Naive thymus-derived CD4-positive, alpha-beta T cell (primary cell): ENCODE measurements at places on chromosomes 2 and 18.
A peak's percentile ranks its signal among the peaks of the same experiment; 100 is the strongest.

DNA sequence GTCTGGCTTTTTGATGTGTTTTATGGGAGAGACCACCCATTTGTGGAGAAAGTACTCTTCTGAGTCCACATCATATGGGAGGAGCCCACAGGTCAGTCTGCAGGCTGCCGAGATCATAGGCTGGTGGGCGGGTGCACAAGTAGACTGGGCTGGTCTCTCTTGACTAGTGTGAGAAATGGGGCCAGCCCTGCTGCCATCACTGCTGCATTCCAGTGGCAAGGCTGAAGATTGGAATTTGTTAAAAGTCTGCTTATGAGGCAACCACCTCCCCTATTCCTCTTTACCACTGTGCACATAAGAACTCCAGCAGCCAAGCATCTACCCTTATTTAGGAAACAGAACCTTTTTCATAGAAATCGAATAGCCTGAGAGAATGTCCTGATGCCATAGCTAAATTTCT, 200.7 kb downstream of the DIS3L2 start:
- DNase-seq: no peak

DNA sequence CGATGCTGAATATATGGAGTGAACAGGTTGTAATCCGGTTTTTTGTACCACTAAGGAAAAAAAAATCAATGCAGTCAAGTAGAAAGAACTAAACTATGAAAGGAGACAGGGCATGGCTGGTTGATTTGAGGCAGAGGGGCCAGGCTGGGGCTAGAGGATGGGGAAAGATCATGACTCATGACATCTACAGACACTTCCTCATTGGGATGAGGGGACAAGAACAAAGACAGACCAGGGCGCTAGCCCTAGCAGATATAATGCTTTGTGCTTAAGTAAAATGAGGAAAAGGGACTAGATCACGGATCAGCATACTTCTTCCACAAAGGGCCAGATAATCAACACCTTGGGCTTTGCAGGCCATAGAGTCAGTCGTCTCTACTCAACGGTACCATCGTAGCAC, 55.8 kb downstream of the ST6GAL2 start:
- no peak for DNase-seq

DNA sequence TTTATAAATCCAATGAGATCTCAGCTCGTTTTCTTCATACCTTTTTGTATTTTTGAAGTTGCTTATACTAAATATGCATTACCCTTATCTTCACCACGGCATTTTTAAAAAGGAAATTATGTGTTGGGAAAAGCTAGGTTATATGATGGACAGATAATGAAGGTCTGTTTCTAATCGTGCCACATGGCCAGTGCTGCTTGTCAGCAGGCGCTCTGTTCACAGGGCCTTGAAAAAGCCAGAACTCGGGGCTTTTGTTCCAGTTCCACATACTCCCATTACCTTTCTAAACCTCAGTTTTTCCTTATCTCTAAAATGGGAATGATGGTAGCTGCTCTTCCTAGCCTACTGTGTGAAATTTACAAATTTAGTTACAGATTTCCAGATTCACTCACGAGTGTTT, 42.0 kb downstream of the EPAS1 start:
- no peak for DNase-seq

GRCh38 chr2:60634438-60634837, 81.0 kb upstream of the BCL11A start:
- no peak for DNase-seq

DNA sequence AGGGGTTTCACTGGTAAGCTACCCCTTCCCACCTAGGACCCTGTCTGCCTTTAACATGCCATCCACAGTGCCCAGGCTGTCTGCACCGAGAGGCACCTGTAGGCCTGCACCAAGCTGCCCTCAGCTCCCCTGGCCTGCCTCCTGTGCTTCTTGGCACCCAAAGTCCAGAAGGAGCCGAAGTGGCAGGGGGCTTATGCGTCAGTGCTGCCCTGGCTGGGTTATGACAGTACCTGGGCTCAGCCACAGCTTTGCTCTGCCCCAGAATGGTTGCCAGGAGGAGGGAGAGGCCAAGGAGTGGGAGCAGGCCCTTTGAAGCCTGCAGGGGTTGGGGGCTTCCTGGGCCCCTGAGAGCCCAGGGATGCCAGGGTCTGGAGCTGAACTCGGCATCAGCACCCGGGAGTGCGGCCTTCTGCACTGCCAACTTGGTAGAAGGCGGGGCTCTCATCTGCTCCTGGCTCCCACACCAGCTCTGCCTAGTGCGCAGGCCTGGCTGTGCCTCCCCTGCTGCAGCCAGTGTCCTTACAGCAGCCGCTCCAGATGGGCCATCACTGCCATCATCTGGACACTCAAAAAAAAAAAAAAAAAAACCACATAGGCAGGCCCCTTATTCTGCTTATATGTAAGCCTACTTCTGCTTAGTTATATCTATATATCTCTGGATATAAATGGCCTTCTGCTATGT, 155.4 kb downstream of the THSD7B start:
- DNase-seq: no peak

- no peak for DNase-seq
Observed at GRCh38 chr2:79580175-79580574, 67.3 kb downstream of the CTNNA2 start.

GRCh38 chr2:172031536-172031935, 31.8 kb downstream of the METAP1D start:
- DNase-seq: no peak

GRCh38 chr2:206158563-206159345, 490 bp downstream of the NDUFS1 start:
- no peak for DNase-seq

DNA sequence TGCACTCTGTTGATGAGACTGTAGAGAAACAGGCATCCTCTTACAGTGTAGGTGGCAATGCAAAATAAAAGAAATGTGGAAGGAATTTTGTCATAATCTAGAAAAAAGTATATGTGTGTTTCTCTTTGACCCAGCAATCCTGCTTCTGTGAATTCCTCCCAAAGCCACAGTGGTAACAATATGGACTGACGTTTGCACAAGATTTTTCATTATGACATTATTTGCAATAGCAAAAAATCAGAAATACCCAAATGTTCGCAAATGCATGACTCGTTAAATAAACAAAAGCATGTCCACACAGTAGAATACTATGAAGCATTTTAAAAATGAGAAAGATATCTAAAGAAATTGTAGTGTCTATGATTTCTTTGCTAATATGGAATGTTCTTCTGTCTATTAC, 255.2 kb upstream of the NRP2 start:
- DNase-seq: no peak

- DNase-seq: no peak
Observed at GRCh38 chr2:134319596-134320254, 65.9 kb downstream of the MGAT5 start.

GRCh38 chr2:134712299-134712698, 6.5 kb downstream of the TMEM163 start:
- DNase-seq: no peak

DNA sequence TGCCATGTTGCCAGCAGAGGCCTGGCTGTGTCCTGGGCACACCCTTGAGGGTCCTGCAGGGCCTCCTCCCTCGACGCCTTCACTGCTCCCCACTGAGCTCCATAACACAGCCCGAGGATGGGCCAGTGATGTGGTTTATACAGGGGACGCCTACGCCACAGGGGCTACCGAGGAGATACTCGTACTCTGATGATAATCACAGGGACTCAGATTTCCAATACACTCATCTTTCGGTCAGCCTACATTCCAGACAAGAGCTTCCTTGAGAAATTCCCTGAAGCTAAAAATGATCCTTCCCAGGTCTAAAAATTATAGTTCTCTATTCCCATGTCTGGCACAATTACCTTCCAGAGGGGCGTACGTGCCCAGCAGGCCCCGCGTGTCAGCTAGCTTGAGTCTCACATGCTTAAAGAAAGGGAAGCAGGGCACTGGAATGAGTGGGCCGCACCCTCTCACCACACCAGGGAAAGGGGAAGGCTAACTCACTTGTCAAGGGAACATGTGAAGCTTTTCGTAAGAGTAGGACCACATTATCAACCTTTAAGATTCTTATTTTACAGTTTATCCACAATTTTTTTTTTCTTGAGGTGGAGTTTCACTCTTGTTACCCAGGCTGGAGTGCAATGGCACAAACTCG, 159.5 kb upstream of the NDUFV2 start:
- DNase-seq: no peak

DNA sequence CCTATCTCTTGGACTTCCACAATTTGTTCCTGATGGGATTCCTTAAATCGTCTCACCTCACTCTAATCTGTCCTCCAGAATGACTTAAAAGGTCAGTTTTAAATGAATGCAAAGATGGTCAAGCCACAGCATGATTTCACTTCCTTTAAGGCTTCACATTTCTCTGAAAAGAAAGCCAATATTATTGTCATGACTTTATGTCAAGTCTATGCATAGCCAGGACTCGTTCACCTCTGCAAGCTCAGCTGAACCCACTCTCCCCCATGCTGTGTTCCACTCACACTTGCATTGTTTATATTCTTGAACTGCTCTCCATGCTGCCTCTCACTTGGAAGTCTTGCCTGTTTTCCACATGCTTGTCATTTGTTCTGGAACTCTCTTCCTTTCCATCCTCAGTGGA, 298.4 kb upstream of the MMADHC start:
- no peak for DNase-seq

- DNase-seq: no peak
Observed at GRCh38 chr2:45114221-45114955, 105.1 kb upstream of the SIX2 start.

GRCh38 chr18:74336656-74337055, 21.0 kb downstream of the C18orf63 start:
- DNase-seq: no peak

DNA sequence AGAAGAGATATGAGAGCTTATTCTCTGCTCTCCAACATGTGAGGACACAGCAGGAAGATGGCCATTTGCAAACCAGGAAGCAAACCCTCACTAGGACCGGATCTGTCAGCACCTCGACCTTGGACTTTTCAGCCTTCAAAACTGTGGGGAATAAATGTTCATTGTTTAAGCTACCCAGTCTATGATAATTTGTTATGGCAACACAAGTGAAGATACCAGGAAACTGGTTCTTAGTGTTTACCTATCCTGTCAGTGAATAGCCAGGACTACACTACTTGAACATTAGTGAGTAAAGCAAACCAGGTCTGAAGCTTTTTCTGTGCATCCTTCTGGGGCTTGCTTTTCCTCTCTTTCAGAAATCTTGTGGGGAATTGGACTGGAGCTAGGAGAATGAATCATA, 44.4 kb upstream of the BARD1 start:
- DNase-seq: no peak

- no peak for DNase-seq
Observed at GRCh38 chr2:191352536-191352935, 107.3 kb downstream of the MYO1B start.

DNA sequence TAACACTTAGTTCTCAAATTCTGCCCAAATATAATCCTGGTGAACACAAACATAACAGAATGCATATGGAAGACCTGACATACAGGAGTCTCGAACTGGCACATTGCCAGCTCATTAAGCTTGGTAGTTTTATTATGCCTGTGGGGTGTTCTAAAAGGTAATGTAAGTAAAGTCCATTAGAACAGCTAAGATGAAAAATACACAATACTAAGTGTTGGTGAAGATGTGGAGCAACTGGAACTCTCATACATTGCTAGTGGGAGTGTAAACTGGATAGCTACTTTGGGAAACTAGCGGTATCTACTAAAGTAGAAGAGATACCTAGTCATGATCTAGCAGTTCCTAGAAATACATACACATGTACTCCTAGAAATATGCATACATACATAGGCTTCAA, 24.3 kb upstream of the RAB10 start:
- no peak for DNase-seq

DNA sequence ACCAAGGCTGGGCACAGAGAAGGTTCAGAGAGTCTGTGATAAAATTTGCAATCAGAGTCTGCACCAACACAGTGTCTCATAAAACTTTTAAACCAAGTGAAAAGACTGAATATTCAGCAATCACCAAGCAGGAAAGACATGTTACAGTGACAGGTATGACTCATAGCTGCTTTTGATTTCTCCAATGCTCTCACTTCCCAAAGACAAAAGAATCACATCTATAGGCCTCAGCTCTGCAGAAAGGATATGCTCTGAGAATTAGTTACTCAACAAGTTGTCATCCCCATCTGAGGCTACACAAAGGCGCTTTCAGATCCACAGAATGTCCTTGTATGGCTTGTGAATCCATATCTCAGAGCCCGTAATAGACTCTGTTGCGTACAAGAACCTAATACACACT, 92.5 kb downstream of the KCNF1 start:
- no peak for DNase-seq

DNA sequence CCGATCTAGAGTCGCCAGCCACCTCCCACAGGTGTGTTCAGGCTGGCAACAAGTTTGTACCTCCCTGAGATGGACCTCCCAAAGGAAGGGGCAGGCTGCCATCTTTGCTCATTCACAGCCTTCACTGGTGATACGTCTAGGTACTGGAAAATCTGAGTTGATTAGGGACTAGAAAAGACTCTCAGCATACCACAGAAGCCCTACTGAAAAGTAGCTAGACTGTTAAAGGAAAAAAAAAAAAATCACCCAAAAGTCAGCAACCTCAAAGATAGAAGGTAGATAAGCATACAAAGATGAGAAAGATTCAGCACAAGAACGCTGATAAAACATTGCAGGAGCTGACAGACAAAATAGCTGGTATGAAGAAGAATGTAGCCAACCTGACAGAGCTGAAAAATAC, 128.6 kb upstream of the WDR75 start:
- peak; percentile 22 for DNase-seq

DNA sequence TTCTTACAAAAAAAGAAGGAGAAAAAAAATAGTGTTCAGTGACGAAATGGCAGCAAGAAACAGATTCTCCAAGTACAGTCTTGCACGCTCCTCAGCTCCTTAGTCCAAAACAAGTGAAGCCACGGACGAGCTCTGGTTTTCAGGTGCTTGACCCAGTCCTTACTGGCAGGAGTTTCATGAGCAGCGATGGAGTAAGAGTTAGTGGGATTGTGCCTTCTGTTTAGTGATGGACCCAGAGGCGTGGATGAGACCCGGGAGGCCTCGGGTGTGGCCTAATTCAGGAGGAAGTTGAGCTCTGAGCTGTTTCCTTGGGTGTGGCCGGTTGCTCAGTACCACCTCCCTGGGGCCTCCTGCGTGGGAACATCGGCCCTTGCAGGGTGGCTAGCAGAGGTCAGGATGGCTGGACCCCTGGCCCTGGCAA, 52.0 kb downstream of the KIF5C start:
- no peak for DNase-seq

GRCh38 chr2:174587579-174587978, 10.0 kb downstream of the WIPF1 start:
- no peak for DNase-seq

DNA sequence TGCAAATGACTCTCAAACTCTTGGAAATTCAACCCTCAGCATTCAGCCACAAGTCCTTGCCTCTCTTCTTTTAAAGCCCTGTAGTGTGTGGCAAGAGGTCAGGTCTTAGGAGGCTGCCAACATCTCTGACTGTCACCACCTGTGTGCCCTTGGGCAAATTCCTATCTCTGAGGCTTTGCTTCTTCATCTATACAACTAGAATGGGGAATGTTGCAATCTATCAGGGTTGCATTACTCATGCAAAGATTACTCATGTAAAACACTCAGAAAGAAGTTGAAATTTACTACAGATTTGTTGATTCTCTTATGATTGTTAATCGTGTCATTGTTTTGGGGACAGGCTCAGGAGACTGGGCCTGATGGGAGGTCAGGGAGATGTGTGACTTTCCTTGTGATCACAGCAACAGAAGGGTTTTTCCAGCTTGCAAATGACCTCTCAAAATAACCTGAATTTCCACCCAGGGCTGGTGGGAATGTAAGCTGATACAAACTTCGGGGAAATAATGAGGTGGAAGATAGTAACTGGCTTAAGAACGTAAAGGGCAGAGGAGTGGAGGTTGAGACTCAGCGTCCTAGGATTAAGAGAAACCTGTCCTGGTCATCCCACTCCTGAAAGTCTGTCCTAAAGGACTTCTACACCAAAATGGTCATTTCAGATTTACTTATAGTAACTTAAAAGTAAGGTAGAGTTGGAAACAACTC, 32.1 kb upstream of the SIGLEC15 start:
- no peak for DNase-seq

- no peak for DNase-seq
Observed at GRCh38 chr2:189628817-189629530, 32.3 kb upstream of the ASNSD1 start.
